Right cardiac atrium (tissue), 5 donors: ENCODE measurements at places on chromosomes 12 and 14.

DNA sequence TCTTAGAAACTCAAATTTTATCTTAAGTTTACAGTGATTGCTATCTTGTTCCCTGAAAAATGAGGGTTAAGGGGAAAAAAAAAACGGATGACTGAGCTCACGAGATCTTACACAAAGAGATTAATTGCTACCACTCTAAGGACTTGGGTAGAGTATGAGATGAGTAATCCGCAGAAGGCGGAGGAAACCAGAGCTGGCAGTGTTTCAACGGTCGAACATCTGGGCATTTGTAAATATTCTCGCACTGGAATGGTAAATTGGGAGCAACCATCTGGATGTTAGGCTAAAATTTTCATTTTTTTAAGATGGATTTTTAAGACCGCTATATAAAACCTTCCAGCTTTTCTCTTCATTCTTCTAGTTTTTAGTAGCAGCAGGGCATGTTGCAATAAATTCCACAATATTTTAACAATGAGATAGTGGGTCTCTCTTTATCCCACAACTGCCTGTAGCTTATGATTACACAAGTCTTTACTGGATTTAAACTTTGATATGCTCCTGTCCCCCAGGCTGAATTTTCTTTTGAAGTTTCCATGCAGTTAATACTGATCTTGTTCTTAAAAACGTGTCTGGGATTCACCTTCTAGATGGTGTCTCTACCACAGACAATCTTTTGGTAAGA lies 1324.1 kb downstream of the AACS start:
- no peak for DNase-seq

- no peak for DNase-seq
Measured at GRCh38 chr14:102629808-102630350, 37.4 kb downstream of the RCOR1 start.

GRCh38 chr14:78897443-78897842 lies 727.3 kb downstream of the NRXN3 start:
- DNase-seq: no peak

GRCh38 chr14:91108941-91109611 lies 4.8 kb upstream of the DGLUCY start:
- DNase-seq: peak; percentile 59

DNA sequence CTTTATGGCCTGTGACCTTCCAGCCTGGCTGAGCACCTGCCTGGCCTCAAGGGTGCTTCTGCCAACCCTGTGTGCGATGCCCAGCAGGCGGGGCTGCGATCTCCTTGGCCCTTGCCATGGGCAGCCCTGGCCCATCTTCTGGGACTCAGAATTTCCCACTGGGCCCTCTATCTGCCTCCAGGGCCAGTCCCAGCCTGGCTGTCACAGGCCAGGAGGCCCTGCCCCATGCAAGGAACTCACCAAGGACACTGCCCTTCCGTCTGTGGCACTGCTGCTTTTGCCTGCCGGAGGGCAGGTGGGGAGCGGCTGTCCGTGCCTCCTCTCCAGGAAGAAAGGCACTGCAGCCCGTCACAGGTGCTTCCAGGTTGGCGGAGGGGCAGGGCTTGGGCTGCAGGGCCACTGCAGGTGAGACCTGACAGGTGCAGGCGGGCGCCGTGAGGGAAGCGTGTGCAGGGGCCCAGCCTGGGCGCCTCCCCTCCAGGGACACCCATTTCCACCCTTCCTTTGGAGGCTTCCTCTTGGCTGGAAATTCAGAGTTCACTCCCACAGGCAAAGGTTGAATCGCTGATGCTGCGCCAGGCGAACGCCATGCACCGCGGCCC lies 177.8 kb downstream of the KIF26A start:
- DNase-seq: peak; percentile 37

- no peak for DNase-seq
Measured at GRCh38 chr12:65525491-65526141, 247.1 kb downstream of the MSRB3 start.

GRCh38 chr14:99266181-99267178 lies 5.5 kb downstream of the BCL11B start:
- peak; percentile 86 for DNase-seq

GRCh38 chr12:131759176-131759575 lies 48.3 kb downstream of the SFSWAP start:
- DNase-seq: no peak
